ENCODE measurements at places on chromosomes 12 and 14.

DNA sequence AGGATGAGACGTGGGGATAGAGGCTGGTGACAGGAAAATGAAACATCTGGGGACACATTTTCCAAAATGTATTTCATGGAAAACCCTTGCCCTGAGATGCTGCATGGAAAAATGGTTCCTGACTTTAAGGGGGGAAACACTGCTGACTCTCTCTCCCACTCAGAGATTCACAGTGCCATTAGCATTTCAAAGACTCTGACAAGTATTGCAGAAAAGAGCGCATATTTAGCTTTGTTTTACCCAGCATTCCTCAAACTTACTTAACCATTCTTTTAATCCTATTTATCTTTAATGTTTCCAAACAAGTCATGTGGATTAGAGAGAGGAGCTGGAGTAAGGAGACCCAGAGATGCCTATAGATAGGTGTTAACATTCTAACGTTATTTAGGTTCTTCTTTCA is 141.8 kb upstream of the DYRK2 start:
- DNase-seq, result no peak

DNA sequence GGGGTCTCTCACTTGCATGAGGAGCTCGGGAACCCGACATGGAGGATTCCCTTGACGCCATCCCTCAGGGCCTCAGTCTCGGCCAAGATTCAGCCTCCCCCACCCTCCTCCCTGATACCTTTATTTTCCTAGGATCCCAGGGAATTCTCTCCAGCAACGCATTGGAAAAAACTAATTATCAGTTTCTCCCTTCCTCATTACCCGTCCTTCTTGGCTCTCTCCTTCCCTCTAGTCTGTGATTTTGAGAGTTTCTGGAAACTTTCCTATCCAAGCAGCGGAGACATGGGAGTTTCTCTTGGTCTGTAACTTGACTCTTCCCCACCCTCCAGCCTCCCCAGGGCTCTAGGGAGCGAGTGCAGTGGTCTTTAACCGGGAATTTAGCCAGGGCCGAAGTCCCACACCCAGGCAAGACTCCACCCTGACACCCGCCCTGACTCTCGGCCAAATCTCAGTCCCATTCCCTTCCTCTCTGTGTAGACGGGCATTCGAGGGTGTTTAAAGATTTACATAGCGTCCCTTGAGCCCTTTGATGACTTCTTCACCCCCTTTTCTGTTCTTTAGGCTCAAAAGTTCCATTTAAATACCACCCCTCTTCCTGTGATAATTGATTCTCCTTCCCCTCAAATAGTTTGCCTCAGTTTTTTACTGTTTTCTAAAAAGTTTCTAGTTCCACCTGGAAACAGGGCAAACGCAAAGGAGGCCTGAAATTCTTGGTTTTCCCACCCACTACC is 6.7 kb downstream of the HOXC5 start:
- no peak for DNase-seq

DNA sequence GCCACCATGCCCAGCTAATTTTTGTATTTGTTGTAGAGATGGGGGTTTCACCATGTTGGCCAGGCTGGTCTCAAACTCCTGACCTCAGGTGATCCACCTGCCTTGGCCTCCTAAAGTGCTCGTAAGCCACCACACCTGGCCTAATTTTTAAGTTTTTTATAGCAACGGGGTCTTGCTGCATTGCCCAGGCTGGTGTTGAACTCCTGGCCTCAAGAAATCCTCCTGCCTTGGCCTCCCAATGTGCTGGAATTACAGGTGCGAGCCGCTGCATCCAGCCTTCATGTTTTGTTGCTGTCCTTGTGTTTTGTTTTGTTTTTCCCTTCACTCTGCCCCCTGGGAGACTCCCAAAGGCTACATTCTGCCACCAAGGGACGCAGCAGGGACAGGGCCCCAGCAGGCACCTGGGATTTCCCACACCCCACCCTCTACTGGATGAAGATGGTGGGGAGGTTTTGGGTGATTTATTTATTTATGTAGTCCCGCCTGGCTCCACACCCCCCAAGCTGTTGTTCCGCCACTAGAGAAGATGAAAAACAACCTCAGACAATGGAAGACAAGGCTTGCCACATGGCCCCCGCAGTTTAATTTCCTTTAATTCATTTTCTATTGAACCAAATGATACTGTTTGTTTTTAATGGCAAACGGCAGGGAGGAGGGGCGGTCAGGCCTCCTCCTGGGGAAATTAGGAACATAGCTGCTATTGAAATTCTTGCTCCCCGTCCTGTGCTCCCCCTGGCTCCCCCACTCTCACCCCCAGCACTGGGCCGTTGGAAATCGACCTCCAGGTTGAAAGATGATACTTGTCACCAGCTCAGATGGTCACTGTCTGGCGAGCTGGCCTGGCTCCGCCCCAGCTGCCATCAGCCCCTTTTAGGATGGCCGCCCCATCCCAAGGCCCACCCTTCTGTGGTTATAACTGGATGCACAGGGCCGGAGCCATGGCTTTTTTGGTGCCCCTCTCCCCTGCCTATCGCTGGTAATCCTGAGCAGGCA is 70.3 kb downstream of the RNFT2 start:
- no peak for DNase-seq

GRCh38 chr12:79454338-79454843 is 236.4 kb downstream of the PAWR start:
- no peak for DNase-seq

- DNase-seq, result no peak
Observed at GRCh38 chr14:58807191-58807590, 169.4 kb downstream of the DACT1 start.

- DNase-seq, result no peak
Observed at GRCh38 chr14:49194067-49194466, 392.1 kb downstream of the RPS29 start.
